Psoas muscle (tissue), 8 donors: ENCODE measurements at places on chromosomes 12 and 14.

GRCh38 chr14:58972233-58973017 lies 216.0 kb upstream of the DAAM1 start:
- DNase-seq: no peak

GRCh38 chr12:122942637-122943036 lies 23.6 kb downstream of the ABCB9 start:
- no peak for DNase-seq

GRCh38 chr14:61343471-61343870 lies 22.1 kb downstream of the PRKCH start:
- DNase-seq: no peak

- DNase-seq: no peak
Observed at GRCh38 chr12:54161481-54162437, 27.0 kb downstream of the SMUG1 start.

- DNase-seq: no peak
Observed at GRCh38 chr14:104249706-104250105, 111.3 kb downstream of the KIF26A start.

DNA sequence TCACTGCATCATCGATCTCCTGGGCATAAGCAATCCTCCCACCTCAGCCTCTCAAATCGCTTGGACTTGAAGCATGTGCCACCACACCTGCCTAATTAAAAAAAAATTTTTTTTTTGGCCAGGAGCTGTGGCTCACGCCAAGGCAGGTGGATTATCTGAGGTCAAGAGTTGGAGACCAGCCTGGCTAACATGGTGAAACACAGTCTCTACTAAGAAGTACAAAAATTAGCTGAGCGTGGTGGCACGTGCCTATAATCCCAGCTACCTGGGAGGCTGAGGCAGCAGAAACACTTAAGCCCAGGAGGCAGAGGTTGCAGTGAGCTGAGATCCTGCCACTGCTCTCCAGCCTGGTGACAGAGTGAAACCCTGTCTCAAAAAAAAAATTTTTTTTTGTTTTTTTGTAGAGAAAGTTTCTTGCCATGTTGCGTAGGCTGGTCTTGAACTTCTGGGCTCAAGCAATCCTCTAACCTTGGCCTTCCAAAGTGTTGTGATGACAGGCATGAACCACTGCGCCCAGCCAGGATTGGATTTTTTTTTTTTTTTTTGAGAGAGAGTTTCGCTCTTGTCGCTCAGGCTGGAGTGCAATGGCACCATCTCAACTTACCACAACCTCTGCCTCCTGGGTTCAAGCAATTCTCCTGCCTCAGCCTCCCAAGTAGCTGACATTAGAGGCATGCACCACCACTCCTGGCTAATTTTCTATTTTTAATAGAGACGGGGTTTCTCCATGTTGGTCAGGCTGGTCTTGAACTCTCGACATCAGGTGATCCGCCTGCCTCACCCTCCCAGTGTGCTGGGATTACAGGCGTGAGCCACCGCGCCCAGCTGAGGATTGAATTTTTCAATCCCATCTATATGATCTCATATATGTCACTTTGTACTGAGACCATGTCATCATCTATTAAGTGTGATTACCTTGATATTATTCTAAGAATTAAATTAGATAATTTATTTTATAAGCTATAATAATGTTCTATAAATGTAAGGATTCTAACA lies 12.4 kb downstream of the SLC2A3 start:
- DNase-seq: no peak

DNA sequence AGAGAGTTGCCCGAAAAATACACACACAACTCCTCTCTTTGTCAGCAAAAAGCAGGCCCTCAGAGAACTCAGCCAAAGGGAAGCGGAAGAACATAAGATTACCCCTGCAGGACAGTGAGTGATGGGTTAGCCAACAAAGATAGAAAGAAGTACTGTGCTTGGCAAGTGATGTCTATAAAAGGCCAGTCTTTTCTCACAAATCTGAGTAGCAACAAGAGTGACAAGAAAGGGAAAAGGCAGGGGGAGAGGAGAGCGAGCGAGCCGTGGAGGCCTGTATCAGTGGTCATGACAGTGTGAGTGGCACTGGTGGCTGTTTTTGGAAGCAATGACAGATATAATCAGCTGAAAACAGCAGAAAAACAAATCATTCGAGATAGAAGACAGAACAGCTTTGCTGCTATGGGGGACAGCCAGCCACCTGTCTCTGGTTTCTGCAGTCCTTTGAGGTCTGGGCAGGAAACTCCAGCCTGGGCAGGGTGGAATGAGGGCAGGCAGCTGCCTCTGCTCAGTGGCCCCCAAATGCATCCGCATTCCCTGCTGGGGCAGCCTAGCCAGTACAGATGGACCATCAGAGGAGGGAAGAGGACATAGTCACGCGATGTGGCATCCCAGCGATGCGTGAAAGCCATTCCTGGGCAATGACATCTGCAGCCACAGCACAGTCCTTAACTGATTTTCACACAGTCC lies 74.7 kb downstream of the TRIM9 start:
- no peak for DNase-seq
